ENCODE measurements at places on chromosomes 6 and 20. TPM values are rescaled to one million over a fixed set of nuclear protein-coding genes. Genes with fewer than 3 reads are reported as not detected.

The OXT gene
- 1.0 TPM for total RNA-seq

The SOBP gene
- total RNA-seq: not detected

The ZSCAN31 gene
- total RNA-seq: 1.0 TPM

The MSH5 gene
- 47.4 TPM for total RNA-seq

The DEF6 gene
- 219 TPM for total RNA-seq

The CDH22 gene
- not detected for total RNA-seq

The ADGRB3 gene
- total RNA-seq: not detected

The SIRPB1 gene
- total RNA-seq: 5.4 TPM

The EPPIN gene
- total RNA-seq: not detected

The TOMM34 gene
- total RNA-seq: 14.5 TPM

The ZFP57 gene
- total RNA-seq: not detected

The PEX7 gene
- 3.0 TPM for total RNA-seq

The MANEA gene
- 16.6 TPM for total RNA-seq

The TNFRSF6B gene
- not detected for total RNA-seq

The GNMT gene
- 0.45 TPM for total RNA-seq

The SLC44A4 gene
- not detected for total RNA-seq

The CNBD2 gene
- total RNA-seq: 4.2 TPM

The C6orf118 gene
- not detected for total RNA-seq

The PI16 gene
- 2.8 TPM for total RNA-seq

The STMND1 gene
- not detected for total RNA-seq

The LTB gene
- 1,438 TPM for total RNA-seq

The PTCHD4 gene
- not detected for total RNA-seq

The SLC16A10 gene
- 2.7 TPM for total RNA-seq

The CDSN gene
- not detected for total RNA-seq

The NKAPL gene
- not detected for total RNA-seq

The RBPJL gene
- not detected for total RNA-seq

The BPIFA1 gene
- not detected for total RNA-seq

The NOTCH4 gene
- 0.24 TPM for total RNA-seq

The ADGRF5 gene
- total RNA-seq: not detected

The STX11 gene
- 9.5 TPM for total RNA-seq

The SLC26A8 gene
- total RNA-seq: not detected

The SERPINB6 gene
- total RNA-seq: 17.6 TPM

The TNFRSF21 gene
- total RNA-seq: 0.10 TPM

The ZBP1 gene
- 10.9 TPM for total RNA-seq

All from activated naive CD4-positive, alpha-beta T cell treated with anti-CD3 and anti-CD28 coated beads, Interleukin-2, amount 10 ng/mL, durations not matched to agents 5 hours and 36 hours (primary cell).